ENCODE measurements at places on chromosomes 1 and 21.

- no peak for DNase-seq
Measured at GRCh38 chr1:51945591-51945990, 44.9 kb downstream of the RAB3B start.

GRCh38 chr21:32867597-32867996 is 96.0 kb upstream of the PAXBP1 start:
- DNase-seq: no peak

GRCh38 chr1:95575291-95575690 is 341.3 kb downstream of the RWDD3 start:
- no peak for DNase-seq

DNA sequence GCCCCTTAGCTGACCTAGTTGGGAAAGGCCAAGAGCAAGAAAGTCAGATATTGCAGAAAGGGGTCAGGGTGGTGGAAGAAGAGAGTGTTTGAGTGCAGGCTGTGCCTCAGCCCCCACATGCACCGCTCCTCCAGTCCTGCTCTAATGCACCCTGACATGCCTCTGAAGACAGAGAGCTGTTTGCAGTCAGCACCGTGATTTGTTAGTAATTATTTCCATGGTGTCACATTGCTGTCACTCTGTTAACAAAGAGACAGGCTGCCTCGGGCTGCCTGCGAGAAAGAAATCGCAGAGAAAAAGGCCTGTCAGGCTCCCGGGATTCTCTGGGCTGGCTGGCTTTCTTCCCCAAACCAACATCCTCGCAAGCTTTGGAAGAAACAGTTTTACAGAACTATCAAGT is 58.3 kb downstream of the ERI3 start:
- no peak for DNase-seq

DNA sequence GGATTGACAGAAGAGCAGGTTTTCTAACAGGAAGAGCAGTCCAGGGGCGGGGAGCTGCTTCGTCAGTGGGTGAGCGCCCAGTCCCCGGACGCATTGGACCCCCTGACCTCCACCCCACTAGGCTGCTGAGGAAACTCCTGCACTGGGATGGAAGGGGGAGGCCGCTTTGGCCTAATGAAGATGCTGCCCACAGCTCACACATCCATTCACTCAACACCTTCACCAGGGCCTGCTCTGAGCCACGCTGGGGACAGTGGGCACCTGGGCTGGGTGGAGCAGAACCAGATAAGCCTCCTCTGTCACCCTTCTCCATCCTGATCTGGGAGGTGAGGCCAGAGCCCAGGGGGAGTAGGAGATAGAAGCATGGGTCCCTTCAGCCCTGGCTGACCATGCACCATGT is 13.3 kb downstream of the LRP8 start:
- DNase-seq: no peak

- no peak for DNase-seq
Measured at GRCh38 chr1:205450448-205450847, 5.4 kb downstream of the BLACAT1 start.

GRCh38 chr1:11107599-11107998 is 7.9 kb upstream of the EXOSC10 start:
- DNase-seq: no peak

DNA sequence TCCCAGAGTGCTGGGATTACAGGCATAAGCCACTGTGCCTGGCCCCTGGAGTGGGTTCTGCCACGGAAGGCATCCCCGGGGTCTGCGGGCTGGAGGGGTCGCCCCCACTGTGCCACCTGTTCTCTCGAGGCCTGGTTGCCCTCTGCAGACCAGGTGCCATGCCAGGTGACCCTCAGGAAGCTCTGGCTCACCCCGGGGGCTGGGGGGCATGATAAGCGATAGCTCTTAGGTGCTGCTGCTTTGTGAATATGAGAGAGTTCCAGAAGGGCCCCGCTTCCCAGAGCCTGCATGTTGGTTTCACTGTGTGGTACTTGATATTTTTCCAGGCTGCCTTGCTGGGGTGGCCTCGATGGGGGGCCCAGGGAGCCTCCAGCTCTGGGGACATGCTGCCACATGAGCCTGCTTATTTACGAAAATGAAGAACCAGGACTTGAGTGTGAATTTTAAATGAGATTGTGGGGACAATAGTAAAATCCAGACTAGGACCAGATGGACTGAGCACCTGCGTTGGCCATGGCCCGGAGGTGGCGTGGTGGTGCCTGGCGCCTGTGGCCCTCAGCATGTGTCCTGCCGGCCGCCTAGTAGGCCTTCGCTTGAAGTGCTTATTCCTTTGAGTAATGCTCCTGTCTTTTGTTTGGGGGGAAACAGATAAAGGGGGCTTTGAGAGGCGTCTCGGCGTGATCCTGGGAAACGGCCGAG is 7.3 kb downstream of the SKI start:
- DNase-seq: no peak

DNA sequence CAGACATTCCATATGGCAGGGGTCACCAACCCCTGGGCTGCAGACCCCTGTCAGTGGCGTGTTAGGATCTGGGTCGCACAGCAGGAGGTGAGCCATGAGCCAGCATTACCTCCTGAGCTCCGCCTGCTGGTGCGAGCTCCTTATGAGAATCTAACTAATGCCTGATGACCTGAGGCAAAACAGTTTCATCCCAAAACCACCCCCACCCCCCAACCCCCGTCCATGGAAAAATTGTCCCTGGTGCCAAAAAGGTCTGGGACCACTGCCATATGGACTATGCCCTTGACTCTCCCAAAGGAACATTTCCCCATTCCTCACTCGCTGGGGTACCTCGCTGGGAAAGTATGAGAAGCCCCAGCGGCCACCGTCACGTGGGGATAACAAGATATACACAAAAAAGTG is 6.4 kb upstream of the CPT2 start:
- no peak for DNase-seq

GRCh38 chr1:77350012-77350770 is 68.4 kb downstream of the AK5 start:
- DNase-seq: no peak

DNA sequence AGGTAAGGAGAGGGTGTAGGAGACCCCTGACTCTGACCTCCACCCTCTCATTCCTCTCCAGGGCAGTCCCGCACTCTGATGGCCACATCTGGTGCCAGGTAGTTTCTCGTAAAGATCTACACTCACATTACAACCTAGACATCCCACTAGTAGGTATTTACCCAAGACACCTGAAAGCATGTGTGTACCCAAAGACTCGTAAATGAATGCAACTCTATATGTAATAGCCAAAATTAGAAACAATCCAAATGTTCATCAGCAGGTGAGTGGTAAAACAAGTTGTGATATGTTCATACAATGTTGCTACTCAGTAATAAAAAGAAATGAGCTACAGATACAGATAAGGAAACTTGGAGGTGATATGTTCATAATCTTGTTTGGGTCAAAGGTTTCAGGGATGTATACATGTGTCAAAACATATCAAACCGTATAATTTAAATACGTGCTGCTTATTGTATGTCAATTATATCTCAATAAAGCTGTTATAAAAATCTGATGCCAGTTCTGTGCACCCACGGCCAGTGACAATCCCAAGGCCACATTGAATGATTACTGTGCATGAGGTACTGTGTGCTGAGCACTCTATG is 37.8 kb upstream of the SLC2A1 start:
- no peak for DNase-seq

- DNase-seq: no peak
Measured at GRCh38 chr1:2368053-2368744, 23.2 kb downstream of the MORN1 start.

DNA sequence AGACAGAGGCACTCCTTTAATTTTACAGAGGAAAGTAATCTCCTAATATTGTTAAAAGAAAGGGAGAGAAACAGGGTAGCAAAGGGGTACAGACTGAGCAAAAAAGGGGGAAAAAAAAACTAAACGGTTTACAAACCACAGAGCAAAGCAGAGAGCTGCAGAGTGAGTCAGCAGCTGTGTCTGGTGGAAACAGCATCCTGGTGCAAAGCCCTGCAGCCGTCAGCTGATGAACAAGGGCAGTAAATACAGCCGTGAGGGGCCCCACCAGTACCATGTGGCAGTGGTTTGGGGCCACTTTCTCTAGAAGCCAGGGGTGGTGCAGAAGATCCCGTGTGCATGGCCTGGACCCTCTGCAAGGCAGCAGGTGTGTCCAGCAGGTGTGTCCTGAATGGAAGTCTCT is 111.3 kb downstream of the ERG start:
- no peak for DNase-seq

DNA sequence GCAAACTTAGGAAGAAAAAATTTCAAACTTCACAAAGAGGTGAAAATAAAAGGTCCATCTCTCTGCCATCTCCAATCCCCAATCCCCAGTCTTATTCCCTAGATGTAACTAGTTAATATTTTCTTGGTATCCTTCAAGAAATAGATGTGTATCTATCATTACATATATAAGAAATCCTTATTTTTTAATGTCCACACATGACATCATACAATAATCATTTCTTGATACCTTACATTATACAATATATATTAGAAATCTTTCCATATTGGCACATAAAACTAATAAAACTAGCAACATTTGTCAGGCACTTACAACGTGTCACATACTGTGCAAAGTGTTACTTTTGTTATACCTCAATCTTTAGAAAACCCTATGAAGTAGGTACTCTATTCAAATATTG is 16.2 kb downstream of the DOCK7 start:
- no peak for DNase-seq

- peak; percentile 82 for DNase-seq
Measured at GRCh38 chr21:42463861-42464515, 32.0 kb downstream of the RSPH1 start.

DNA sequence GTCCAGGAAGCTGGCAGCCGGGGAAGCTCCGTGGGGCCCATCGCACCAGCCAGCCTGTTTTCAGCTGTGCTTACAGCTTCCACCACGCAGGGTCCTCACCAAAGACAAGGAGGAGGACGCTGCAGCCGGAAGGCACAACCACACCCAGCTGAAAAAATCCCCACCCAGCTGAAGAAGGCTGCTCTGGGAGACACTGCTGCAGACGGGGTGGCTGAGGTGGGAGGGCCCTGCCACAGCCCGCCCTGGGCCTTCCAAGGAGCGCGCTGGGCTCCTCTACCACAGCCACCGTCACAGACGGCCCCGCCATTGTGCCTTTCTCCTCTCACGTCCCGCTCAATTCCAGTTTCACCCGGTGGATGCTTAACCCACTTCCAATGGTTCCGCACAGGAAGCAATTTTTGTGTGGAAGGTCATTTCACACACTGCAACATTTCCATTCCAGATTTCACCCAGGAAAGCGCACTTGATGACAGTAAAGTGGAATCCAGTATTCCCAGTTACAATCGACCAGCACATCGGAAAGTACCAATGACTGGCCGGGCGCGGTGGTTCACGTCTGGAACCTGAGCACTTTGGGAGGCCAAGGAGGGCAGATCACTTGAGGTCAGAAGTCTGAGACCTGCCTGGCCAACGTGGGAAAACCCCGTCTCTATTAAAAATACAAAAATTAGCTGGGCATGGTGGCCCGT is 47.9 kb downstream of the NPHP4 start:
- DNase-seq: no peak

DNA sequence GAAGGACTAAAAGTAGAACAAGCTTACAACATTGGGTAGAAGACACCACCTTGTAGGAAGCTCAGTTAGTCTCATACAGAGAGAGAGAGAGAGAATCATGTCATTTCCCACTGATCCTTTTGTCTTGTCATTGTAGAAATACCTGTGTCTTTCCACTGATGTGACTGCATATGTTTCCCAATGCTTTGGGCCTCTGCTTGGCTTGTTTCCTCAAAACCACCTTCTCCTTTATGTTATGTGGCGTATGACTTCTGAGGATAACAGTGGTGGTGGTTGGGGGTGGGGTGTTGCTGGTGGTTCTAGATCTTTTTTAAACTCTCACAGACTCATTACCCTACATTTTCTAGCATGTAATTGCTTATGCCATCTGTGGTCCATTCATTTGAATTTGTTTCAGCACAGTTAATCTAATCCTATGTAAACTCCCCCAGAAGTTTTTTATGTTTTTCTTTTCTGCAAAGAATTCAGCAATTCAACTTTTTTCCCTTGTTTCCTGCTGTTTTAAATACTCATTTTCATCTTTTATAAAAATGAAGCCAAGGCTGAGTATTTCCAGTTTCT is 9.3 kb downstream of the RGL1 start:
- no peak for DNase-seq

- DNase-seq: no peak
Measured at GRCh38 chr1:177366091-177366490, 195.3 kb downstream of the BRINP2 start.

DNA sequence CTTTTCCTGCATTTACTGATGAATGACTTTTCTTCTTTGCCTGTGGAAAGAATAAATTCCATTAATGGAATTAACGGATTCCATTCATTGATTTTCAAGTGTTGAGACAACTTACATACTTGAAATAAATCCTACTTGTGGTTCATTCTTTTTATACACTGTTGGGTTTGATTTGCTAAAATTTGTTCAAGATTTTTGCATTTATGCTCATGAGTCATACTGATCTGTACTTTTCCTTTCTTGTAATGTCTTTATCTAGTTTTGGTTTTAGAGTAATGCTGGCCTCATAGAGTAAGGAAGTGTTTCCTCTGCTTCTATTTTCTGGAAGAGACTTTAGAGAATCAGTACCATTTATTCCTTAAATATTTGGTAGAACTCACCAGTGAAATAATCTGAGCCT is 14.4 kb downstream of the UROD start:
- no peak for DNase-seq

DNA sequence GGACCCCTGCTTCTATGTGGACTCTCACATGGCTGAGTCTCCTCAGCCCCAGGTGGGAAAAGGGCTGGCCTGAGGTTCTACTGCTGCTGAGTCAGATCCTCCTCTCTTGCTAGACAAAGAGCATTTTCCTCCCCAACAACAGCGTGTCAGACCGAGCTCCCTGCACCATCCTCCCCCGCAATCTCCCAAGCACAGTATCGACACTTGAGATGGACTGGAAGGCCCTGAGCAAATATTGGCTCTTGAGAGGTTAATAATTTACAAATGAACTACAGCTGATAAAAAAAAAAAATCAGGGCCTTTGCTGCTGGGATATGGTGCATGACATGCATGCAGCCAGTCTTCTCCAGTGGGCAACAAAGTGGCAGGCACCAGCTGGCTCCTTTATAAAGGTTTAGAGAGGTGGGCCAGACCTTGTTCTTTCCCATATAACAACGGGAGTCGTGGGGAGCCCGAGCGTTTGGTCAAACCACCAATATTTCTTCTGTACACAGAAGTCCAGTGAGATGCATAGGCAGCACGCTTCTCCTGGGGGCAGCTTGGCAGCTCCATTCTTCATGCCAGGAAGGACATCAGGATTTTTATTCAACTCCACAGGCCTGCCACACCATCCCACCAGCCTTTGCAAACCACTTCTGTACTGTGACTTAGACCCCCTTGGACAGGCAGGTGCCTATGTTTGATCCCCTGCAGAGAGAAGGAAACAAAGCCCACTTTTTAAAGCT is 55.4 kb upstream of the CAMK1G start:
- DNase-seq: no peak
